ENCODE measurements at places on chromosomes 2 and 18.

DNA sequence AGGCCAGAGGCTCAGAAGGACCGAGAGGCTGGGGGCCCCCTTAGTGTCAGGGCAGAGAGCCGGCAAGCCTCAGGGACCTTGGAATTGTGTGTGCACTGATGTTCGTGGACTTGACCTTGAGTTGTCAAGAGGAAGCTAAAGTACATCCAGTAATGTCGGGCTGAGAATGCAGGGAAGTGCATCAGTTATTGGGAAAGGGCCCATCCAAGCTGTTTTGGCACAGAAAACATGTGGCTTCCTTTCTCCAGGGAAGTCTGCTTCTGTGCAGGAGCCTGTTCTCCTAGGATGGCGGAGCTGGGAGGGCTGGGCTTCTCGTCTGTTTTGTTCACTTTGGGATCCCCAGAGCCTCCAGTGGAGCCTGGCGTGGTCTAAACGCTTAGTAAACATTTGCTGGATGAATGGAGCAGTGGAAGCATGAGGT lies 23.7 kb downstream of the ATOH8 start:
- DNase-seq = no peak

- peak; percentile 28 for DNase-seq
Observed at GRCh38 chr18:24368749-24369148, 28.9 kb downstream of the OSBPL1A start.

- no peak for DNase-seq
Observed at GRCh38 chr2:121833358-121833723, 77.9 kb downstream of the TSN start.

DNA sequence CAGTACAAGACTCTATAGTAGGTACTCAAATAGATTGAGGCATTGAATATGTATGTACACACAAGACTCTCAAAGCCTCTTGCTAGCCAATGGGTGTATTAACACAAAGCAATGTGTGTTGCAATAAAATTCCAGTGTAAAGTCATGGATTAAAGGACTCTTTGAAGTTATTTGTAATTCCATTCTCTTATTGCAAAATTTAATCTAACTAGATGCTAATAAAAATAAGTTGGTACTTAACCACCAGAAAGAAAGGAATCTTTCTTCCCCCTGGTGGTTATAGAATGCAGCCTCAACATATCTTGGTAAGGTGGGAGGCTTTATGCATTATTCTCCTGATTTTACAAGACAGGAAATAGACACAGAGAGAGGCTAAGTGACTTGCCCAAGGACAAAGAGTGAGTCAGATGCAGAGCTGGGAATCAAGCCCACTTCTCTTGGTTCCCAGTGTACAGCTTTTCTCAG lies 18.0 kb downstream of the LRP1B start:
- peak; percentile 45 for DNase-seq

GRCh38 chr2:120871881-120872620 lies 136.4 kb downstream of the GLI2 start:
- no peak for DNase-seq

Data from kidney epithelial cell (primary cell).